D721Med (cell line): ENCODE measurements at places on chromosomes 7 and 10.

- no peak for DNase-seq
Measured at GRCh38 chr10:124047427-124048152, 45.8 kb downstream of the CHST15 start.

GRCh38 chr10:26540601-26541000 lies 102.5 kb downstream of the APBB1IP start:
- no peak for DNase-seq

DNA sequence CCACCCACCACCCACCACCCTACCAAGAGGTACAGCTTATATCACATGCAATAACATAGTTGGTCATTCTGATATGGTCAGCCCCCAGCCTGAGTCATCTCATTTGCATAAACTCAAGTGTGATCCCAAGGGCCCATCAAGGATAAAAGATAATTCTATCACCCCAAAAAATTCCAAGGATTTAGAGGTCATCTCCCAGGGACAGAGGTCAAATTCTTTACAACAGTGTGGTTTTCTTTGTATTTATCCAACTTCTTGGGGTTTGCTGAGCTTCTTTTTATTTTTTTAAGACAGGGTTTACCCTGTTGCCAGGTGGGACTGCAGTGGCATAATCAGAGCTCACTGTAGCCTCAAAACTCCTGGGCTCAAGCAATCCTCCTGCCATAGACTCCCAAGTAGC lies 9.4 kb upstream of the GTPBP10 start:
- no peak for DNase-seq

DNA sequence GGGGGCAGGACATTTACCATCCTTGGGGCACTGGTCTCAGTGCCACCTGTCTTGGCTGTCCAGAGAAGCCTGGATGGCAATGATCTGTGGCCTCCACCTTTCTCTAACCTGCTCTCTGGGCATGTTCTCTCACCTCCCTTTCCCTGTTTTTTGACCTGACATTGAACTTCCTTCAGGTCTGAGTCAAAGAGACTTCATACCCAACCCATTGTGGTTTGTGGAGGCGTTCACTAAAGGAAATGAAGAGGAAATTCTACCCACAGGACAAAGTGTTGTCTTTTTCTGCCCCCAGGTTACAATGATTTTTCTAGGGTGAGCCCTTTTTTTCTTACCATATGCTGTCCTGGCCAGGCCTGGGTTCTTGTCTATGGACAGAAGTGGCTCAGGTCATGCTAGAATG lies 76.6 kb downstream of the CYP26A1 start:
- DNase-seq: no peak

GRCh38 chr10:11319990-11320602 lies 291.4 kb downstream of the USP6NL start:
- DNase-seq: no peak

- DNase-seq: no peak
Measured at GRCh38 chr7:22167482-22167881, 189.5 kb downstream of the RAPGEF5 start.

- no peak for DNase-seq
Measured at GRCh38 chr10:49253340-49253906, 45.5 kb upstream of the C10orf71 start.

- DNase-seq: no peak
Measured at GRCh38 chr10:125984346-125984745, 88.0 kb downstream of the FANK1 start.

GRCh38 chr10:113732160-113732881 lies 19.2 kb upstream of the PLEKHS1 start:
- DNase-seq: no peak
